ENCODE measurements at places on chromosomes 7 and 10.

GRCh38 chr10:80451132-80451531 lies 3.0 kb upstream of the TSPAN14 start:
- no peak for DNase-seq

DNA sequence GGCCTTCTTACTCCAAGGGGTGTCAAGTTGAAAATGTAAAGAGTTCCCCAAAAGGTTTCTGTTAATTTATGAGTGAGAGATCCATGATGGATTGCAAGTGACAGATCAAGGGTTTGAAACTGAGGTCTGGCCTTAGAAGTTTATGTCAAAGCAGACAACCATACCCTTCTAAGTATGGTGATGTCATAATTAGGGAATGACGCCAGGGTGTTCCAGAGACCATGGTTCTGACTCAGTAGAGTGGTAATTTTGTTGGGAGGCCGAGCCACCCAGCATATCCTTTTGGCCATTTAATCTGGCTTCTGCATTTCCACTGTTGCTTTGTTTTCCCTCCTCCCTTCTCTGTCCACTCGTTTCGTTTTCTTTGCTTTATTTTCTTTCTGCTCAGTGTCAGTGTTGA lies 2.7 kb downstream of the TRUB1 start:
- no peak for DNase-seq

DNA sequence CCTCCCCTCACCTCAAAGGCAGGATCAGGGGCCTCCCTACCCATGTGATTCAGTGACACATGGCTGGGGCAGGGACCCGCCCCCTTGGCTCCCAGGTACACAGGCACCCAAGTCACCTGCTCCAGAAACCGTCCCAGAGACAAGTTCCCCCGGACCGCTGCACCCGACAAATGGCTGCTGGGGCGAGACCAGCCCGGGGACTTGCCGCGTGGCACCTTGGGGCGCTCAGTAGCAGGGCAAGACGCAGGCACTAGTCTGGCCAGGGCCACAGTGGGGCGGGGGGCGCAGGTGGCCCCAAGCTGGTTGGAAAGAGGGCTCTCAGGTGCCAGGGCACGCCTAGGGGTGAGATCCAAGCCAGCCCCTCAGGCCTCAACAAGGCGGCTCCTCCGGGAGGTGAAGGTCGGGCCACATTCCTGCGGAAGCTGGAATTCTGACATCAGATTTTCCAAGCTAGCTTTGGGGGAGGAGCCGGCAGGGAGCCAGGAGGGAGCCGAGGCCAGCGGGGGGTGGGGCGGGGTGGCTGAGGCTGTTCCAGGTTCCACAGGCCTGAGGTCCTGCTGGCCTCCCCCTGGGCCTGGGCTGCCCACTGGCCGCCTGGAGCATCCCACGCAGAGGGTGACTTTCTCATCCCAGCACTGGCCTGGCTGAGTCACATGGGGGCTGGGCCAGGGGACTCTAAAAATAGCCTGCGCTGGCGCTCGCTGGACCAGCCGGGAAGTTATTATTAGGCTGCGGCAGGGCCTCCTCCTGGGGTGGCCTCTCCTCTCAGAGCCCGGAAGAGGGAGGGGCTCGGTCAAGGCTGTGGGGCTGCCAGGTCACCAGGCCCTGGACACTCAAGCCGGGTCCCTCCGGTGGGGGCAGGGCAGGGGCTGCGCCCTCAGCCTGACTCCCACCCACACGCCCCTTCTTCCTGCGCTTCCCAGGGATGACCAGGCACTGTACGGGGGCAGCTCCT lies 20.5 kb upstream of the INPP5A start:
- peak; percentile 53 for DNase-seq

DNA sequence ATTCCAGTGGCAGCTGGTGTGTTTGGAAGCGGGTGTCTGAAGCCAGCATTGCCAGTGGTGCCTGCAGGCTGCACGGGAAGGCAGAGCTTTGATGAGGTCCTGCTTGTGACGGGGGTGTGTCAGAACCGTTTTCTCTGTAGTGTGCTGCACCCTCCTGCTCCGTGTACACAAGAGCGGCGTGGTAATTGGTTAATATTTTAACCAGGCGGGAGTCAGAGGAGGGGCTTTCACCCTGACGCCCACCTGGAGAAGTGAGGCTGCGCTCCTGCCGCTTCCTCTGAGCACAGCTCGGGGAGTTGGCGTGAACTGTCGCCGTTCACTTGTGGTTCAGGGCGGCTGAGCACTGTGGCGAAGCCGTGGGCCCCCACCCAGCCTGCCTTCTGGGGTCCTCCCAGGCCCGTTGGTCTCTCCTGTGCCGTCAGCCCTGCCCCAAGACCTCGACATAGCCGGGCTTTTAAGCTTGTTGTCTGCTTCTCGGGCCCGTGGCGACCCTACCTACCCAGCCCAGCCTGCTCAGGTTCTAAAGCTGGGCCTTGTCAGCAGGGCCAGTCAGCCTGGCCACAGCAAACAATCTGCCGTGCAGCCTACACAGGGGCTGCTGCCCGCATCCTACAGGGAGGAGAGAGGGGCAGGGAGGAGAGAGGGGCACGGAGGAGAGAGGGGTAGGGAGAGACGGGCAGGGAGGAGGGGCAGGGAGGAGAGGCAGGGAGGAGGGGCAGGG lies 11.6 kb downstream of the NKX6-2 start:
- no peak for DNase-seq

GRCh38 chr7:123484199-123484598 lies 50.2 kb downstream of the IQUB start:
- no peak for DNase-seq

- DNase-seq: no peak
Observed at GRCh38 chr7:112252141-112252540, 45.6 kb downstream of the ZNF277 start.

GRCh38 chr7:43391518-43391917 lies 191.4 kb upstream of the STK17A start:
- DNase-seq: no peak

DNA sequence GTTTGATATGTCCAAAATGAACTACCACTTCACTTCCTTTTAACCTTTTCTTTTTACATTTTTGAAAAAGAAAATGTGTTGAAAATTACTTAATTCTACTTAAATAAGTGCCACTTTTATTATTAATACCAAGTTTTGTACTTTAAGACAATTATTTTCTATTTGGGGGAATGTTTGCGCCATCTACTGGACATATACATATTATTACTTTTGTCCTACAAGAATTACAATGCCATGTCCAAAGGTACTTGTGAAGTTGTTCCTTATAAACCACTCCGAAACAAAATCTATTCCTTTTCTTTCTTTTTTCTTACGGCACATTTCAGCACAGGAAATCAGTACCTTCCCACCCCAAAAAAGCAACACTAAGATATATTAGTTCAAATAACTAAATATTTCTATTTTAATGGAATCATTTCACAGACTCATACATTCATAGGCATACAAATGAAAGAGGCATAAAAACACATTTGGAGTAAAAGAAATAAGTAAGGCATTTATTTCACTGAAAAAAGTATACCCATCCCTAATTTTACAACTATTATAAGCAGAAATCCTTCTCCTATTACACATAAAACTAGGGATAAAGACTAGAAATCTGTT lies 169.9 kb downstream of the RNF133 start:
- peak; percentile 44 for DNase-seq

DNA sequence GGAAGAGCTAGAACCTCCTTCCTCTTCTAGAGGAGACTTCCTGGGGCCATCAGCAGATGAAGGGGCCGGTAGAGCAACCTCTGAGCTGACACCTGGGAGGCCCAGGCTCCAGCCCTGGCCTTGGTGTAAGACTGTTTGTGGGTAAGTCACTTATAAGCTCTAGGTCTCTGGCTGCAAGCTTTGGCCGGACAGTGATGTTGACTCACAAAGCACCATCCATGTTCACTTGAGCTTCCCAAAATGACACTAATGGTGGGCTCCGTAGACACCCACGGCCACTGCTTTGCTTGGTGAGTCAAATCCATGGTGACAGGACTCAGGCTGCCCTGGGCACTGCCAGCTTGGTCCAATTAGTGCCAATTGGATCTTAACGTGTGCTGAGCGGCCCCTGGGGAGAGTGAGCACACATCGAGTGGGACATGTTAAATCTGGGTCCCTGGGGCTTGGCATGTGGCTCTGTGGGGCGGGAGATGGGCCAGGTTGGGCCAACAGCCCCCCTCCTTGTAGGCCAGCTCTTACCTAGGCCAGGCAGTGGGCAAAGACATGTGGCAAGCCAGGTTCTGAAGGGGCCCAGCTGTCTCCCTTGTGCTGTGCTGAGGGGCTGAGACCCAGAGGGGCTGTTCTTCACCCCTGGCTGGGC lies 16.7 kb downstream of the NEURL1 start:
- no peak for DNase-seq

DNA sequence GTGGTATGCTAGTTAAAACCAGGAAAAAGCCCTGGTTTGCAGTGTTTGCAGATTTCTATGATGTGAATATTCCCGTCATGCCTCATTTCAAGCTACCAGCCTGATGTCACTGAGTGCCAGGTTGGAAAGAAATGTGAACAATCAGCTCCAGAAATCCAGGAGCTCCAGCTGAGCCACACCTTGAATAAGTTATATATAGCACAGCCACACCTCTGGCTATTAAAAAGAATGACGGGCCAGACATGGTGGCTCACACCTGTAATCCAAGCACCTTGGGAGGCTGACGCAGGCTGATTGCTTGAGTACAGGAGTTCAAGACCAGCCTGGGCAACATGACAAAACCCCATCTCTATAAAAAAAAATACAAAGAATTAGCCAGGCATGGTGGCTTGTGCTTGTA lies 18.7 kb upstream of the SLF2 start:
- no peak for DNase-seq

DNA sequence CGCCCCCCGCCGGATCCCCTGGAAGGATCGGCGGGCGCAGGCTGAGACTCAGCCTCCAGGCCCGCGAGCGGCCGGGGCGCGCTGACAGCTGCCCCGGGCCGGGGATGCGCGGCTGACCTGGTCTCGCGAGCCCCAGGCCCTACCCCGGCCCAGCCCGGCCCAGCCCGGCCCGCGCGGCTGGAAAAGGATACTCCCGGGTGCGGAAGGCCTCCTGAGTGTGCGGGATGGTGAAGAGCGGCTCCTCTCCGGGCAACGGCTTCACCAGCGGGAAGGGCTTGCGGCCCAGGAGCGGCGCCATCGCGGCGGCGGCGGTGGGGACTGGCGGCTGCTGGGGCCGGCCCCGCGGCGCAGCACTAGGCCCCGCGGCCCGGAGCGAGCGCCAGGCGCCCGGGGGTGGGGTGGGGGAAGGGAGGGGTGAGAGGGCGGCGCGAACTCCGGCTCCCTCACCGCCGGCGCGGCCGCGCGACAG lies 423 bp downstream of the BAZ1B start:
- no peak for DNase-seq

DNA sequence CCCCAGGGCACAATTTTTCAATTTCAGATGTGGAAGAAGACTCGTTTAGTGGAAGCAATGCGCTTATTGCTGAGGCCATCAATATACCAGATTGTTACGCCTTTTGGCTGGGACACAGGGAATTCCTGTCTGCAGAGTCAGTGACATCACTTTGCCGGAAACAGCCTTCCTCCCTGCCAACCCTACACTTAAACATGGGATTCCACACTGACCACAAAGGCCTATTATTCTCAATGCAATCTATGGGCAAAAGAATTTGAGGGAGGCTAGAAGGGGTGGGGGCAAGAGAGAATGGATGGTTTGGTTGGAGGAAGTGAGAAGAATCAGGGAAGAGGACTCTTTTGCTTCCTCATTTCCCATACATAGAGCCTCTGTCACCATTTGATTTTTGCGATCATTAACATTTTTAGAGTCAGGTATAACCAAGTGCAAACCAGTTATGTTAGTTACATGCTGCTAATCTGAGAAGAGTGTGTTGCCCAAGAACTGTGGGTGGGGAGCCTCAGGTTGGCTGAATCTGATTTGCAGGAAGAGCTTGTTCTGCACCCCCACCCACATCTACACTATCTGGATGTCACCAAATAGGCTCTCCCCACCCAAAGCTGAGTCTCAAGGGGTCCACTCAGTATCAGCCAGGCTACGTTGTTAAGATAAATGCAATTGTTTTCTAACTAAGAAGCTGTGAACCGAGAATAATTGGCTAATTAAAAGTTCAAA lies 58.2 kb downstream of the ENTPD1 start:
- no peak for DNase-seq

GRCh38 chr7:132249256-132249971 lies 326.9 kb downstream of the PLXNA4 start:
- peak; percentile 1 for DNase-seq

DNA sequence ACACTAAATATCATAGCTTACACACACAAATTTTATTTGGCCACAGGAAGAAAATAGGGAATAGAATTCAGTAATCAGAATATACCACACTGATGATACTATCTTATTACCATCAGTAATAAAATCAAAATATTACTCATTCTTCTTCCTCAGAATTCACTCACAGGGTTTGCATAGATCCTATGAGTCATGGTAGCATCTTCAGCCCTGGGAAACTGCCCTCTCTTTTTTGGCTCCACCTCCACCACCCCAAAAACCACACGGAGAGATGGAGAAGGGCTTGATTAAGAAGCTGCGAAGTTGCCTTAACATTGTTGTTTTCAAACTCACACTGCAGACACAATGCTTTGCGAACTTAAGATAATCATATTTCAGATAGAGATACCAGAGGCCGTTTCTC lies 154.1 kb upstream of the AHR start:
- DNase-seq: no peak

DNA sequence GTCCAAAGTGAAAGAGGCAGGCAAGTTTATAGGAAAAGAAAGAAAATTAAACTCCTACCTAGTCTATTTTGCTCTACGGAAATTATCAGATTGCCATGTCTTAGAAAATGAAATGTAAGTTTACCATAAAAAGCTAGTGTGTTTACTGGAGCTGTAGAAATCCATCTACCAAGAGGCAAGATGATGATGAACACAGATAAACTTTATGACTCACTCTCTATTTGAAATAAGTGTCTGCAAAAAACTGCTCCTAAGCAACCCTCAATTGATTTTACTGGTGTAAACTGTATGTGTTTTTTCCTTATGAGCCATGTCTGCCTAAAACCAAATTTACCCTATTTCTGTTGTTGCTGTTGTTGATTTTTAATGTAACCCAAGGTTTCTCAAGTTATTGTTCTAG lies 73.8 kb upstream of the TMEM106B start:
- DNase-seq: no peak

GRCh38 chr7:12643001-12643643 lies 44.3 kb upstream of the ARL4A start:
- no peak for DNase-seq

DNA sequence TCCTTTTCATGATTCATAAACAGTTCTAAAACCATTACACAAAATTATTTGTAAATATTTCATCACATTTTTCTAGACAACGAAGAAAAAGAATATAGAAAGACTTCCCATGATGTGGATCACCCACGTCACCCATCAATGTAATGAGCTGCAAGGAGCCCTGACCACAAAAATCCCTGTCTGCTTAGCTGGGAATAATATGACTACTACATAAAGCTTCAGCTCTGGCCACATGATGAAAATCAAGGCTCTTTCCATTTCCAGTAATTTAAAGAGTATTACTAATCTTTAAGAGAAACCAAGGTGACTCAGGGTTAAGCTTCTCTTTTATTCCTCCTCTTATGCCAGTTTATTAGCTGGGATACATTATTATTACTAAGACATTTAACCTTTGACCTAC lies 180.8 kb upstream of the CACNA2D1 start:
- DNase-seq: no peak

DNA sequence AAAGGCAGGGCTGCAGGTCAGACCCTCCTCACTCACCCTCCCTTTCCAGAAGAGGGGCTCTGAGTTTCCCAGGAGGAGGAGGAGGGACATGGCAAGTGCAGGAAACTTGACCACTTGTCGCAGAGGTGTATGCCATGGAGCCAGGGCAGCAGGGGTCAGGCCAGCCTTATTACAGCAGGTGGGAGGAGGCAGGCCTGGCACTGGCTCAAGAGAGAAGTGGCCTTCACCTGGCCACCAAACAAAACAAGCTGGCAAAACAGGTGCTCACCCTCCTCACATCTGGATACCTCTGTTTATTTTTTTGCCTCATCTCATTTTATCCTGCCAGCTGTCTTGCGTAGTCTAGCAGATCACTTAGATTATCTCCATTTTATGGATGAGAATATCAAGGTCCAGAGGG lies 12.5 kb downstream of the COL13A1 start:
- no peak for DNase-seq
